ENCODE measurements at places on chromosomes 12 and 14.

- DNase-seq: no peak
These were observed 112.6 kb downstream of the ERC1 start for GRCh38 chr12:1103632-1104031.

DNA sequence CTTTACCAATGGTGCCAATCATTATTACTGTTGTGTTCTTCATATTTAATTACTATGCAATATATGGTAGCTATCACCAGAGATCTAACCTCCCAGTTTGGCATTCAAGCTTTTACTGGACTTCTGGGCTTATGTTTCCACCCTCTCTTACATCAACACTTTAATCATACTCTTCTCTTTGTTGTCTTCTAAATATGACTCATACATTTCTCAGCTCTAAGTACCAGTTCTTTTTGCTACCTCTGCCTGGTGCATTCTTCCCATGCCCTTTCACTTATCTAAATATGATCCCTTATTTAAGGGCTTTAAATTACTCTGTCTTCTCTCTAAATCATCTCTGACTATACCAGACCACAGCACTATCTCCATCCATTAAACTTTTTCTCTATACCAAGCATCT is 246.1 kb upstream of the CCDC196 start:
- DNase-seq: no peak

- DNase-seq: no peak
These were observed 51.4 kb downstream of the ZFP36L1 start for GRCh38 chr14:68741477-68741791.

GRCh38 chr12:106248312-106248845 is 559 bp upstream of the CKAP4 start:
- DNase-seq: no peak

GRCh38 chr12:62259631-62259992 is 592 bp upstream of the USP15 start:
- DNase-seq: no peak

DNA sequence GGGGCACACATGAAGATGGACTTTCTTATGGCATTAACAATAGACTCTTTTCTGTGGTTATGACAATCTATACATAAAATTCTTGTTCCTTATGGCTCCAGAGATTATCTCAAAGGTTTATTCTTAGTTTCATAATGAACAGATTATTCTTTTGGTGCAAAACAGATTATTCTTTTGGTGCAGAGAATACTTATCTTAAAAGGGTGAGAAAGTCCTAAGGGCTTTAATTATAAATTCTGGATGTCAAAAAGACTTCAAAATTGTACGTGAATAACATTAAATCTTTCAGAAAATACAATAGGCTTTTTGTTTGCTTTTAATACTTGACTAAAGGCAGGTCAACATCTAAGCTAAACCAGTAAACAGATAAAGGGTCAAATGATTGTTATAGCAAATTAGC is 69.3 kb downstream of the MNAT1 start:
- DNase-seq: no peak

DNA sequence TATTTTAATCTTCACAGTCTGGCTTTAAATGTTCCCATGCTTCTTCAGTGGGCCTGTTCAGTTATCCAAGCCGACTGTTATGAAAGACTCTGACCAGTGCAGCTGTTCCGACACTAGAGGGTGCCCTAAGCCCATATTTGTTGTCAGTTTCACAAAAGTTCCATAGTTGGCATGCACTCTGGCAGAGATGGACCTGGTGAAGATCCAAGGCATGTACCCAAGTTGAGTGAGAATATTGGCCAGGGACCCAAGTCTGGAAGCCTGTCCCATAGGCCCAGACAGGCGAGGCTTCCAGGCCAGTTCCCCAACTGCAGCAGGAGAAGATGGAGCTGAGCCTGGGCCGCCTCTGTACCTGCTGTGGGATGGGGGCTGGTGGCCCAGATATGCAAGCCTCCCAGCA is 27.4 kb upstream of the GUCY2C start:
- no peak for DNase-seq

Measured in BJ (cell line).